ENCODE measurements at places on chromosomes 1 and 21.

DNA sequence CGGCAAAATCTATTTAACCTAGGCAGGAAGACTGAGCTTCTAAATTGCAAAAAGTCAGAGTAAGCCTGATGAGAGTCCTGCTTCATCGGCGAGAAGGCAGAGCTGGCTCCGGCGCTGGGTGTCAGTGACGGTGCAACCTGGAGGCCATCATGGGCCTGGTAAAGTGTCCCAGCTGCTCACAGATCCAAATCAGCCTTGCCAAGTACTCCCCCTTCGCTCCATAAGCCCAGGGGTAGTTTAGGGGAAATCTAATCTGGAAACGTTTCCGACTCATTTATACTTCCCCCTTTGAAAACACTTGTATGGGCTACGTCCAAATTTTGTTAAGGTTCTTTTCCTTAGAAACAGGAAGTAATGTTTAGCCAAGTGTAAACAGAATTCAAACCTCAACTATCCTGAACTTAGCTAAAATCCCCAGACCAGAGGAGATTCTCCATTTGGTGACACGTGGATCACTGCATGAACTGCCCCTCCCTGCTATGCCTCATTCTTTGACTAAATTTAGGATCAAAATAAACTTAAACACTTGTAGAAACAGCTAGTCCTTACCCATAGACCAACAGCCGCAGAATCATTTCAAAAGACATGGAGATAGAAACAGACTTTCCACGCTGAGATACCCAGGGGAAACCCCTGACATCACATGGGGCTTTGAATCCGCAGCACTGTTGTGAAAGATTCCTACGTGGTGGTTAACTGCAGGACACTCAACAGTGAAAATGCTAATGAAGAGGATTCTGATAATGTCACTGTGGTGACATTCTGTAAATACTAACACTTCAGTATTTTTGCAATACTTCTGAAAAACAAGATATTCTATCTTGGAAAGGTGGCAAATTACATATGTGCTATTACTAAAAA, 172.7 kb downstream of the TGFBR3 start:
- no peak for DNase-seq

GRCh38 chr1:76955652-76956051, 88.4 kb downstream of the ST6GALNAC5 start:
- DNase-seq, result no peak

GRCh38 chr1:29831500-29832117, 595.3 kb downstream of the PTPRU start:
- no peak for DNase-seq

DNA sequence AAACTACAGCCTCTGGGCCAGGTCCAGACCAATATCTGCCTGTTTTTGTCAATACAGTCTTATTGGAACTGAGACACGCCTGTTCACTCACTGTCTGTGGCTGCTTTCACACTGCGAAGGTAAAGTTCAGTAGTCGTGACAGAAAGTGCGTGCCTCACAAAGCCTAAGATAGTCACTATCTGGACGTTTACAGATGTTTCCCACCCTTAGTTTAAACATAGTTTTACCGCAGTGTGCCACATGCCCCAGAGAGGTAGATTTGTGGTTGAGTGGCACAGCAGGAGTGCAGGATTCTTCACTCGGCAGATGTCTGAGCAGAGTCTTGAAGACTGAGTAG, 61.9 kb downstream of the NFASC start:
- no peak for DNase-seq
